Naive thymus-derived CD8-positive, alpha-beta T cell (primary cell): ENCODE measurements at places on chromosomes 11 and 22.

GRCh38 chr11:6746086-6746618, 25.6 kb downstream of the OR2AG2 start:
- DNase-seq: peak; percentile 47
- H3K27me3 ChIP-seq: no peaks in the 10 kb centered on the region
- no peak overlapping the region for H3K4me3 ChIP-seq
- H3K36me3 ChIP-seq: peaks cover 9% of the 10 kb centered on the region

GRCh38 chr11:3381794-3382193, 2.8 kb upstream of the ZNF195 start:
- H3K4me3 ChIP-seq: no peak overlapping the region
- DNase-seq: no peak
- H3K27me3 ChIP-seq: peaks cover 6% of the 10 kb centered on the region
- no peak overlapping the region for H3K27ac ChIP-seq
- peaks cover 6% of the 10 kb centered on the region for H3K36me3 ChIP-seq
- H3K4me1 ChIP-seq: peaks cover 29% of the 10 kb centered on the region

GRCh38 chr11:61295596-61295926, 445 bp upstream of the VWCE start:
- H3K27me3 ChIP-seq: peaks cover 27% of the 10 kb centered on the region
- no peak for DNase-seq
- peak overlapping the region; percentile 34 for H3K4me3 ChIP-seq
- no peak overlapping the region for H3K27ac ChIP-seq
- H3K36me3 ChIP-seq: no peaks in the 10 kb centered on the region

GRCh38 chr22:22032906-22033802, 50.6 kb upstream of the TOP3B start:
- H3K27ac ChIP-seq: no peak overlapping the region
- DNase-seq: no peak

- H3K27ac ChIP-seq: peak overlapping the region; percentile 94
- DNase-seq: no peak
- H3K4me1 ChIP-seq: peaks cover 91% of the 10 kb centered on the region
- H3K4me3 ChIP-seq: peak overlapping the region; percentile 74
Observed at GRCh38 chr22:39524753-39525657, 4.6 kb downstream of the ATF4 start.

GRCh38 chr11:1116666-1117390, 40.9 kb upstream of the MUC5AC start:
- H3K36me3 ChIP-seq: no peaks in the 10 kb centered on the region
- peak overlapping the region; percentile 18 for H3K27ac ChIP-seq

- DNase-seq: peak; percentile 24
- H3K27ac ChIP-seq: peak overlapping the region; percentile 67
- no peaks in the 10 kb centered on the region for H3K27me3 ChIP-seq
- peaks cover 5% of the 10 kb centered on the region for H3K36me3 ChIP-seq
Observed at GRCh38 chr11:96062134-96062533, 138.2 kb upstream of the MTMR2 start.

GRCh38 chr11:33358150-33358831, 101.1 kb downstream of the HIPK3 start:
- no peaks in the 10 kb centered on the region for H3K36me3 ChIP-seq
- peaks cover 2% of the 10 kb centered on the region for H3K4me1 ChIP-seq
- H3K27me3 ChIP-seq: no peaks in the 10 kb centered on the region
- no peak overlapping the region for H3K4me3 ChIP-seq
- DNase-seq: no peak

DNA sequence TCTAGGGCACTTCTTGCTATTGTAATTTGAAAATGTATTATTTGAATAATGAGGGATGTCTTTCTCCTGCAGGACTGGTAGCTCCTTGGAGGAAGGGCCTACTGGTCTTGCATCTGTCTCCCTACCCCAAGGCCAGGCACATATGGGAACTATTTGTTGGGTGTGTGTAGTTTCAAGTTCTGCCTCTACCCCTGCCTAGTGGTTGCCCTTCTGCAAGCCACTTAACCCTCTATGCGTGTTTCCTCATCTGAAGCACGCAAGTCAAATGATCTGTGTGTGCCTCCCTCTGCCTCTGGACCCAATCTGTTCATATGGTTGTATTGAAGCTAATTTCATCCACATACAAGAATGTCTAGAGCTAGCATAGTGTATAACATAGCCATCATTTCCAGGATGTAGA, 67.0 kb downstream of the WNT11 start:
- H3K36me3 ChIP-seq: no peaks in the 10 kb centered on the region
- H3K27ac ChIP-seq: peak overlapping the region; percentile 22
- no peaks in the 10 kb centered on the region for H3K4me1 ChIP-seq
- H3K4me3 ChIP-seq: no peak overlapping the region
- H3K27me3 ChIP-seq: no peaks in the 10 kb centered on the region

- no peak overlapping the region for H3K27ac ChIP-seq
- no peak overlapping the region for H3K4me3 ChIP-seq
- H3K4me1 ChIP-seq: peaks cover 31% of the 10 kb centered on the region
Observed at GRCh38 chr22:20573833-20574615, 66.6 kb downstream of the MED15 start.
